HL-60 (cell line): ENCODE measurements at places on chromosomes 11 and 22.

DNA sequence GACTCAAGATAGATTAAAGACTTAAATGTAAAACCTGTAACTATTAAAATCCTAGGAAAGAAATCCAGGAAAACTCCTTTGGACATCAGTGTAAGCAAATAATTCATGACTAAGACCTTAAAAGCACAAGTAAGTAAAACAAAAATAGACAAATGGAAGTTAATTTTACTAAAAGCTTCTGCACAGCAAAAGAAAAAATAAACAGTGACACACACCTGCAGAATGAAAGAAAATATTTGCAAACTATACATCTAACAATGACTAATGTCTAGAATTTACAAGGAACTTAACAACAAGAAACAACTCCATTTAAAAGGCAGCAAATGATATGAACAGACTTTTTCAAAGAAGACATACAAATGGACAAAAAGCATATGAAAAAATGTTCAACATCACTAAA is 359.1 kb downstream of the LUZP2 start:
- no peak for DNase-seq

DNA sequence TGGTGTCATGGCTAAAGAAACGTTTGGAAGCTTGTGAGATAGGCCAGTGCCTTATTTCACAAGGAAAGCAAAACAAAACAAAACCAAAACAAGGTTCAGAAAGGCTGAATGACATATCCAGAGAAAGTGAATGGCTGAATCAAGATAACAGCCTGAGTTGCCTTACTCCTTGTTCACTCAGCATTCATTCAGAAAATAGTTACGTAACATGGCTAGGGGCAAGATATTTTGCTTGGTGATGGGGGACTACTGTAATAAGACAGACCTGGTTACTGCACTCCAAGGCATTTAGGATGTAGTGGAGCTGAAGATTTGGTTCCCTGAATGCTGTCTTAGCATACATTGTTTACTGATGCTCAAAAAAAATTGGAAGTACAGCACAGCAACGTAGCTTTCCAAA is 47.7 kb downstream of the C11orf91 start:
- DNase-seq = no peak

DNA sequence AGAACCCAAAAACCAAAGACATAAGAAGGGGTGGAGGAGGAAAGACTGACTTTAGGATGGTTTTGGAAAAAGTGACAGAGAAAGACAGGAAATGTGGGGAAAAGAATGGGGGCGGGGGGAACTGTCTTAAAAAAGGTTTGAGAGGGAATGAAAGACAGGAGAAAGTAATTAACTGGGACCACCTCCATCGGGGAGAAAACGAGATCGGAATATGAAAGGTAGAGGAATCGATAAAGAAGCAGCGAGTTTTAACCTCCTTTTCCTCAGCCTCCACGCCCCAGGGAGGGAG is 524 bp downstream of the MTMR2 start:
- no peak for DNase-seq

DNA sequence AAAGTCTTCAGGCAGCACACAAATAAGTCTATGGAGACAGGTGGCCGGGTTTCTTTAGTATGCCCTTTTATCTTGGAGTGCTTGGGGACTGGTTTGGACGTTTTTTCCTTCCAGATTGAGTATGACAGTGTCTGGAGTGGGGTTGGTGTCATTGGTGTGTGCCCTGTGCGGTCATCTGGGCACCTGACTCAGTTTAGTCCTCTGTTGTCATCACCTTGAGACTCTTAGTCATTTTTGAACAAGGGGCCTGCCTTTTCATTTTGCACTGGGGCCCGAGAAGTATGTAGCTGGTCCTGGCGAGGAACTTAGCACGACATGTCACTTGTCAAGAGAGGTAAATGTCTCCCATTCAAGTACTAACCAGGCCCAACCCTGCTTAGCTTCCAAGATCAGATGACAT is 27.2 kb upstream of the MYO18B start:
- no peak for DNase-seq

DNA sequence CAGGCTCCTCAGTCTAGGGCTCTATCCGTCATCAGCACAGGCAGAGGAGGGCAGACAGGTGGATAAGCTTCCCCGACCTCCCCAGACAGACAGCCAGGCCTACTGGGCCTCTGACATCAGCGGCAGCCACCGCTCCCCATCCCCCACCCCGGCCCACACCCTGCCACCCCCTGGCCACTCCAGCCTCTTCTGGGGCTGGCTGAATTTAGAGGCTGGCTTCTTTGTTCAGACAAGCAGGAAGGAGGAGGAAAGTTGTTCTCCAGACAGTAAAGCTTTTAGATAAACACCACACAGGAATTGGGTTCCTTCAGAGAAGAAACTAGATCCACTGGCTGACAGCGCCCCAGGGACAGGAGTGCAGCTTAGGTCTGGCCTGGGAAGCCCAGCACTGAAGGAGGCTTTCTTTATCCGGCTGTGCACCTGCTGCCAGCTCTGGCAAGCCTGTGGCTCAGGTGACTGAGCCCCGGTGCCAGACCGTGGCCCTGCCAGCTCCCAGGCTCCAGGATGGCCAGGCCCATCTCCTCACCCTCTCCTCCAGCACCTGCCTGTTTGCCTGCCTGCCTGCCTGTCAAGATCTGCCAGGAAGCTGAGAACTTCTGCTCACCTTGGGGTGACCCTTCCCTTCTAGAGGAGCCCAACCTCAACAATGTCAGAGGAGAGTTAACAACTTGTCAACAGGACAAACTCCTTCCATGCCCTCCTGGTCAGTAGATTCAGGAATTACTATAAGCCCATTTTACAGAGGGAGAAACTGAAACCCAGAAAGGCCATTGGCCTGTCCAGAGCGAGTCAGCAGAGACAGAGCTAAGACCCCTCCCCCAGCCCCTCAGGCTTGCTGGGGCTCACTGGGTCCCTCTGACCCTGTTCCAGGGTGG is 44.0 kb upstream of the KLHL35 start:
- no peak for DNase-seq

- no peak for DNase-seq
These were observed 55.9 kb upstream of the CCDC188 start for GRCh38 chr22:20206709-20207215.

DNA sequence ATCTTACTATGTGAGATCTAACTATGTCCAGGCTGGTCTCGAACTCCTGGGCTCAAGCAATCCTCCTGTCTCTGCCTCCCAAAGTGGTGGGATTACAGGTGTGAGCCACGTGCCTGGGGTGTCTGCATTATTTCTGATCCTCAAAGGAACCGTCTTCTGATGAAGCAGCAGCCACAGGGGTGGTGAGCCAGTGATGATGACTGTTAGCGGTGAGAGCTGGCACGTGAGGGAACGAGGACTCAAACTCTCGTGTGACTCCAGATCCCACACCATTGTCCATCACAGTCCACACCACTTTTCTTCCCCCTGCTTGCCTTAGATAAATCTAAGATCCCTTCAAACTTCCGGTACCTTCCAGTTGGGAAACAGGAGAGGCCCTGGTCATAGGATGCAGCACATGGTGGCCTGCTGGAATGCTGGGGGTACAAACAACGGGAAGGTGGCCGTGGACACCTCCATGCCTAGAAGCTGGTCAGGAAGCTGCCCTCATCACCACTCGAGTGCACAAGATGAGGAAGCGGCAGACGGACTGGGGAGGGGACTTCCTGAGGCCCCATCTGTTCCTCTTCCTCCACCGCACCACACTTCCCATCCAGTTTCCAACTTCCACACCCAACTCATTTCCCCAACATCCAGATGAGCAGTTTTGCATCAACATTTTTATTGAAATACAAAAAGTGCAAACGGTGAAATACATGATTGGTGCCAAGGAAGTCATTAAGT is 23.8 kb downstream of the ARHGAP1 start:
- peak; percentile 86 for DNase-seq

GRCh38 chr11:32118025-32118974 is 27.4 kb downstream of the RCN1 start:
- no peak for DNase-seq

GRCh38 chr11:73800276-73800806 is 12.7 kb downstream of the MRPL48 start:
- DNase-seq = no peak

- no peak for DNase-seq
These were observed 196.2 kb downstream of the TBC1D22A start for GRCh38 chr22:46958658-46959057.

DNA sequence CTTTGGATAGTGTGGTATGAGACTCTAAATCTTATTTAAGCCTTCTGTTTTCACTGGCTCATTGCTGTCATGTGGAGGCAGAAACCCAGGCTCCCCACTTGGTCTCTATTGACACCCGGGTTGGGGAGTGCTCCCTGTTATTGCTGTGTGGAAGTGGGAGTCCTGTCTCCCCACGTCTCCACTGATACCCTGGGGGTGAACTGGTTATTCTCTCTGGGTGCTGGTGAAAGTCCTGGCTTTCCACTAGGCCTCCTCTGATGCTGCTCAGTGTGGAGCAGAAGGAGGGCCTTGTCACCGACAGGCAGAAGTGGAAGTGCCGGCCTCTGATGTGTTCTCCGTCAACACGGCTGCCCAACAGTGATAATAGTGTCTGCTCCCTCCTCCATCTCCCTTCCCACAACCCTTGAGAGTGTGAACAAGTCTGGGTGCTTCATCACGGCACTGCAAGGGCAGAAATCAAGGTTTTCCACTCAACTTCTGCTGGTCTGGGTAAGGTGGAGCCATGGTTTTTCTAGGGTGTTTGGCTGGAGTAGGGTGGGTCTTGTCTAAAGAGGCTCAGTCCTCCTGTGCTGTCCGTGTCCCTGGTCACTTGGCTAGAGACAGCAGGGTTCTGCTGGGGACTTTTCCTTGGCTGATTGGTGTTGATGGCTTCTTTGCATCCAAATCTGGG is 240.7 kb upstream of the B3GAT1 start:
- DNase-seq = no peak

DNA sequence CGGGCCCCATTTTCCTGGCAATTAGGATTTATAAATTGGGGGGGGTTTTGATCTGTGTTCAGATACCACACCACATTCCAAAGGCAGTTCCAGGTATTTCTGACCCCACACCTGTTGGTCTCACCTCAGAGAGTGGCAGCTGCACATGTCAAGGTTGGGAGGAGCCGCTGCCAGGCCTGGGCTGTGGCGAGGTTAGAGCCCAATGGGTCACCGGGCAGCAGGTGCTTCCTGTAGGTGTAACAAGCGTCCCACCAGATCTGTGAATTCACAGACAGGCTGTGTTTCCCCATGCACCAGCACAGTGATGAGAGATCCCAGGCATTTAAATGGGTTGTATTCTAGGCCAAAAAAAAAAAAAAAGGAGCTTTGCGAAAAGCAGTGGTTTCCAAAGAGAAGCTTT is 58.6 kb downstream of the CABIN1 start:
- no peak for DNase-seq

DNA sequence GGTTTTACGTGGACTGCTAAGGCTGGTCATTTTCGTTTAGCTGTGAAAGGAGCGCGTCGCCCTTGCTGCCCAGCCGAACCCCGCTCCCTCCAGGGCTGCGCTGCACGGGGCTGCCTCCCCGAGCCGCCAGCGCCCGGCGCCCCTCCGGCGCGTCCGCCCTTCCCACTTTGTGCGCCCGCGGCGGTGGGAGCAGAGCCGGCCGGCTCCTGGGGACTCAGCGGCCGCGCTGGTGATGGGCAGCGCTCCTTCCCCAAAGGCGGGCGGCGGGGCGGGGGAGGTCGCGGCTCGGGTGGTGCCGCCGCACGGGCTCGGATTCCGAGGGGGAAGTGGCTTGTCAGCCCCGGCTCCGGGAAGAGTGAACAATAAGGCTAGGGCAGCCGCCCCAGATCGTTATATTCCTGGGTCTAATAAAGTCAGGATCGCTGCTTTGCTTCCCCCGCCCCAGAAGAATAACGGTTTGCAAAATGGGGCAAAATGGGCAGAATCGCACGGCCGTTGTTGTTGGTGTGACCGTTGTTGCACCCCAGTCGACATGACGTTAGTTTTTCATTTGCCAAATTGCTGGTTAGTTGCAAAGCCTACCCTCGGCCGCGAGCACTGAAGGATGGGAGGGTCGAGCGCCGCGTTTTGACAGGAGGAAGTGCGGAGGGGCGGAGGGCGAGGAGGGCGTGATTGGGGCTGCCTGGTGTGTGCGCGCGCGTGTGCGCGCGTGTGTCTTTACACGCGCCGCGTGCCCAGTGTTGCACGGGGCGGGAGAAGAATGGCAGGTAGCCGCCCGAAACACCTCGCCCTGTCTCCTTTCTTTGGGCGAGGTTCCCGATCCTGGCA is 745 bp downstream of the NCAM1 start:
- peak; percentile 13 for DNase-seq

DNA sequence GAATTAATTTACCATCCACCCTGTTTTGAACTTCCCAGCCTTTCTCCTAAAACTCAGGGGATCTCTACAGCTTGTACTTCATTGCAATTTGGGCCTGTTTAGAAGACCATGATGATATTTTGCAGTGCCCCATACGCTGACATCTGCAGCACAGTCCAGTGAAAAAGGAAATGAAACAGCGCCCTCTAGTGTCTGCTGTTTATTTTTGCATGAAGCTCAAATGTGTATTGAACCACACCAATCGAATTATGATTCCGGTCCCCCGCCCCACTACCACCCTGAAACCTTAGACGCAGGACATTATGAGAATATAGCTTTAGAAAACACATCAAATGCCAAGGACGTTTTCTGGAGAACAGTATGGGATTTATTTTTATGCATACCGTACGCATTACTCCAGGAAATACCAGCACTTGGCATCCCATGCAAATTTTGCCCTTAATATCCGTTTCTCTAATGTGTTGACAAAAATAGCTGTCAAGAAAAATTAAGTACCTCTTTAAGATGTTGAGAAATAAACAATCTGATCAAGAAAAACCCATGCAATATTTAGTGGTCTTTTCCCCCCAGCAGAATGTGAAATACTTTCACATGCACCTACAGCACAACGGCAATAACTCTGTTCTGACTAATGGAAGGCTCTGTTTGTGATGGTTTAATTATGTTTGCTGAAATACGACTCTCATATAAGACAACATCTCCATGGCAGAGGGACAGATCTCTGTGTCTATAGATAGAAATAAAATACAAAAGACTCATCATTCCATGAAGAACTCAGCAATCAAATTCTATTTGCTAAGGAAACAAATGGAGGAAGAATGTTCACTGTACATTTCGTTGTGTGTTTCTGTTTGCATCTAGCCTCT is 93.9 kb downstream of the TECTA start:
- DNase-seq = peak; percentile 58

DNA sequence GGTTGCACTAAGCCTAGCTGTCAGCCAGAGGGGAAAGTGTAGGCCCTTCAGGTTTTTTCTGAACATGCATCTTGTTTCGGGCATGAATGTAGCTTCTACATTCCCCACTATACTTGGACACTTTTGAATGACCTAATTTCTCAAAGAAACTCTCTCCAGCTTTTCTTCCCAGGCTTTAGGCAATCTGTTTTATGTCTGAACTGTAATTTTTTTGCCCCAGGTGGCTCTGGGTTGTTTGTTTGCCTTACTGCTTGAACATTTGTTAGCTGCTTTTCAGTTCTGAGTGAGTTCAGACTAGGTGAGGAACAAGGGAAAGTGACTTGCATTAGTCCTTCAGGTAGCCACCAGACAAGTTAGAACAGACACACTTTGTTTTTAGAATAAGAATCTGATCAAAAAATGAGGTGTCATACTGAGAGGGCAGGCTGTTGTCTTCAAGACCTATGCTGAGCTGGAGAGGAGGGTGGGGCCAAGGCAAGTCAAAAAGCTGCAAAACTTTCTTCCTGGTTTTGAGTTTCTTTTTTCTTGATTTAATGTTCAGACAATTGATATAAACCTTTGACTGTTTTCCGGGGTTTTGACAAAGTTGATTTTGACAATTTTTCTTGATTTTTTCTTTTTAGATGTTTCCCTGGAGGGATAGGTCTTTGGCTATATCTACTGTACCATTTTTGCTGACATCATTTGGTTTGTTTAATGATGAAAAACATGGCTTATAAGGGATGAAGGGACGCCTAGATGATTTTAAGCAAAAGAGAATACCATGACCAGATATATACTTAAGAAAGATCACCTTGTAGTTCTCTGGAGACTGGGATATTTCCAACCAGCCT is 182.8 kb downstream of the WNT11 start:
- DNase-seq = no peak

- DNase-seq = no peak
These were observed 34.1 kb downstream of the HORMAD2 start for GRCh38 chr22:30114361-30114760.
